Osteocyte (in vitro differentiated cells): ENCODE measurements at places on chromosomes 7 and 10. TPM values are rescaled to one million over a fixed set of nuclear protein-coding genes. Genes with fewer than 3 reads are reported as not detected.
A peak's percentile ranks its signal among the peaks of the same experiment; 100 is the strongest.

Gene HYAL4
- not detected in 2 replicates for total RNA-seq

GRCh38 chr7:44128721-44129582 is 5.6 kb upstream of the POLD2 start:
- H3K27me3 ChIP-seq = no peaks in the 10 kb centered on the region
- no peak overlapping the region for H3K4me3 ChIP-seq
- H3K4me1 ChIP-seq = peaks cover 7% of the 10 kb centered on the region
- no peak for DNase-seq
- peaks cover 3% of the 10 kb centered on the region for H3K36me3 ChIP-seq
- H3K27ac ChIP-seq = no peak overlapping the region

Gene NUTM2B
- 1.3 and 1.5 TPM in 2 replicates for total RNA-seq

DNA sequence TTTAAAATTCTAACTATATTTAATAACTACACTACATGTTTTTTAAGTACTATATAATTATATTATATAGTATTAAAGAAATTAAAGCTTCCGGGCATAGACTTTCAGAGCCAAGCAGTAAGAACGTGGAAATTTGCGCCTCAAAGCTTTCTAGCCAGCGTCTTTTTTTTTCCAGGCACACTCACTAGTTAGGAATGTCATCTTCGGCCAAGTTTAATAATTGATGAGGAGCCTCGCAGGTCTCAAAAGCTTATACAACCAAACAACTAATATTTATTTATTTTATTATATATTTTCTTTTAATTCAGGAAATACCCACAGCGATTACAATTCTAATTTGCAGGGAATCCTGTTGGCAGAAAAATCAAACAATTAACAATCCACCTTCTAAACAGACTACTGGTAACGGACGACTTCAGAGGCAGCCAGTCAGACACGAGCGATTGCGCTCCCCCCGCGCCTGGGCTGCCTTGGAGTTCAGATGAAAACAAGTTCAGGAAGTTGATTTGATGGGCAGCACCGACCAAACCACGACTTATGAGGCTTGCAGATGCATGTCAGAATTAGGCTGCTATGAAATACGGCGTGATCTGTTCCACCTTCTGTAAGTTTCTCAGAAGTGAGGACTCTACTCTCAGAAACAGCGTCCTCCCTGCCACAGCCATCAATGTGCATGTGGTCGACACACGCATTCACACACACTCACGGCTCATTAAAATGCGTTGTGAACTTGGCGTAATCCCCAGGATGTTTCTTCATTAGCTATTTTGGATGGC is 431.8 kb upstream of the MGMT start:
- peaks cover 15% of the 10 kb centered on the region for H3K27me3 ChIP-seq
- no peak overlapping the region for H3K4me3 ChIP-seq
- H3K4me1 ChIP-seq = no peaks in the 10 kb centered on the region
- DNase-seq = no peak
- no peaks in the 10 kb centered on the region for H3K36me3 ChIP-seq

DNA sequence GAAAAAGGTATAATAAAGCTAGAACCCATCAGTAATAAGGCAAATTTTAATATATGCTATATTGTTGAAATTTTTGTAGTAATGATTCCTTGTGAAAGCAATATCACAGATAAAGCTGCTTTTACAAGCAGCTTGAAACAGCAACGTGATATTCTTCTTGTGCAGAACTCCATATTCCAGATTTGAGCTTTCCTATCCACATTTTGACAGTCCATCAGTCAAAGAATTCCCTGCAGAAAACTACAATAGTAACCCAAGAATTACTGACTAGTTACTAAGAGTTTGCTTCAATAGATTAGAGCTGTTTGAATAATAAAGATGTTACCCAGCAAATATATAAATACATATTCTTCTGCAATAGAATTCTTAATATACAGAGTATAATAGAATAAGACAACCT is 291.2 kb downstream of the KCND2 start:
- no peaks in the 10 kb centered on the region for H3K27me3 ChIP-seq
- no peak overlapping the region for H3K4me3 ChIP-seq
- H3K27ac ChIP-seq = no peak overlapping the region
- no peak for DNase-seq
- no peaks in the 10 kb centered on the region for H3K36me3 ChIP-seq

- peaks cover 12% of the 10 kb centered on the region for H3K36me3 ChIP-seq
- no peaks in the 10 kb centered on the region for H3K27me3 ChIP-seq
Observed at GRCh38 chr10:11988924-11989323, 53.7 kb downstream of the UPF2 start.

Gene GAD2
- total RNA-seq = not detected in 2 replicates

DNA sequence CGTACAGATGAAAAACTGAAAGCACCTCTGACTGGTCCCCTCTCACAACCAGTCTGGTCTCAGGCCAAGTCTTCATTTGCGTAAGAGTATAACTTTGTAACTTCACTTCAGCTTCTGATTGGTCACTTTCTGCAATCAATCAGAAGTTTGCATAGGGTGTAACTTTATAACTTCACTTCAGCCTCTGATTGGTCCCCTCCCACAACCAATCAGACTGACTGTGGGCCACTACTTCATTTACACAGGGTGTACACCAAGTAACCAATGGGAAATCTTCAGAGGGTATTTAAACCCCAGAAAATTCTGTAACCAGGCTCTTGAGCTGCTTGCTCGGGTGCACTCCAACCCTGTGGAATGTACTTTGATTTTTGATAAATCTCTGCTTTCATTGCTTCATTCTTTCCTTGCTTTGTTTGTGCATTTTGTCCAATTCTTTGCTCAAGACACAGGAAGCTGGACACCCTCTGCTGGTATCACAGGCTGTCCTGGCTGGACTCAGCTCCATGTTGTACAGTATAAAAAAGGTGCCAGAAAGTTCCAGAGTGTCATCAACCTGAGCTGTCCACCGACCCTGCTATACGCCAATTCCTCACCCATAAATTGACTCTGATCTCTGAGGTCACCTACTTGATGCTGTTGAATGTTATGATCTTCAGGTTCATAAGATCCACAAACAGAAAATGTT is 74.5 kb downstream of the COBL start:
- H3K27ac ChIP-seq = no peak overlapping the region
- peak; percentile 13 for DNase-seq
- no peaks in the 10 kb centered on the region for H3K36me3 ChIP-seq
- H3K4me1 ChIP-seq = no peaks in the 10 kb centered on the region
- H3K4me3 ChIP-seq = no peak overlapping the region

Gene EVX1
- not detected in 2 replicates for total RNA-seq

GRCh38 chr7:156897673-156898072 is 4.7 kb upstream of the LMBR1 start:
- peaks cover 8% of the 10 kb centered on the region for H3K4me1 ChIP-seq
- no peak overlapping the region for H3K4me3 ChIP-seq
- H3K36me3 ChIP-seq = no peaks in the 10 kb centered on the region
- H3K27ac ChIP-seq = no peak overlapping the region

GRCh38 chr10:23742368-23742767 is 303.5 kb downstream of the OTUD1 start:
- DNase-seq = no peak
- no peaks in the 10 kb centered on the region for H3K27me3 ChIP-seq
- no peaks in the 10 kb centered on the region for H3K36me3 ChIP-seq
- H3K4me1 ChIP-seq = no peaks in the 10 kb centered on the region

- DNase-seq = no peak
- H3K4me3 ChIP-seq = no peak overlapping the region
- no peak overlapping the region for H3K27ac ChIP-seq
- H3K27me3 ChIP-seq = no peaks in the 10 kb centered on the region
- no peaks in the 10 kb centered on the region for H3K4me1 ChIP-seq
- no peaks in the 10 kb centered on the region for H3K36me3 ChIP-seq
Observed at GRCh38 chr7:88919478-88920131, 124.1 kb upstream of the TEX47 start.

- no peak overlapping the region for H3K4me3 ChIP-seq
- H3K27ac ChIP-seq = no peak overlapping the region
- no peaks in the 10 kb centered on the region for H3K27me3 ChIP-seq
- H3K4me1 ChIP-seq = peaks cover 30% of the 10 kb centered on the region
- DNase-seq = no peak
- no peaks in the 10 kb centered on the region for H3K36me3 ChIP-seq
Observed at GRCh38 chr7:105336009-105336408, 52.7 kb downstream of the SRPK2 start.

GRCh38 chr7:3162289-3162688 is 118.6 kb upstream of the CARD11 start:
- H3K4me1 ChIP-seq = peaks cover 3% of the 10 kb centered on the region
- no peak overlapping the region for H3K4me3 ChIP-seq
- no peak overlapping the region for H3K27ac ChIP-seq
- H3K27me3 ChIP-seq = peaks cover 24% of the 10 kb centered on the region
- no peak for DNase-seq
- H3K36me3 ChIP-seq = no peaks in the 10 kb centered on the region

DNA sequence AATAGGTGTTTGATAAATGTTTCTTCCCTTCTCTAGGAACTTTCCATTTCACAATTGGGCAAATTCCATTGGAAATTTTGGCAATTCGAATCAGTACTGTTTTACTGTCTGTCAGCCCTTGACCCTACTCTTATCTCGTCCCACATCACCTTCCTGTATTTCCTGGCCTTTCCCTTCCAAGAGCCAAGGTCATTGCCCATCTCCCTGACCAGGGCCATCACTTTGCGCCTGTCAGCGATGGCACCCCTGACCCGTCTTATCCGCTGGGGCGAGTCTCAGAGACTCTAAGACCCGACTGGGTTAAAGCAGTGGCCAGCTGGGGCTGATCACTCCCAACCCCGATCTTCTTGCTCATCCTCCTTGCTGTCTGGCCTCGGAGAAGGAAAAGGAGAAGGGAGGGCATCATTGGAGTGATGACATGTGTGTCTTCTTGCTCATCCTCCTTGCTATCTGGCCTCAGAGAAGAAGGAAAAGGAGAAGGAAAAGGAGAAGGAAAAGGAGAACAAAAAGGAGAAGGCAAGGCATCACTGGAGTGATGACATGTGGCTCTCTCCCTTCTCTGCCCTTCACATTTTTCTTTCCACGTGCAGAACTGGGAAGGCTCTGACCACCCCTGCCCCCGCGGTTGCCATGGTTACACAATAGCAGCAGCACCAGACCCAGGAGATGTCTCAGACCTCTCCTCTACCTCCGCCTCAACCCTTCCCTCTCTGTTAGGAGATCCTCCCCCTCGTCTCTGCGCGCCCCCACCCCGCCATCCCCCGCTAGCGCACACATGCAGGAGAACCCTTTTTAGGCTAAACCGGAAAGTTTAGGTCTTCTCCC is 2.0 kb downstream of the SEMA3D start:
- peak overlapping the region; percentile 87 for H3K4me3 ChIP-seq
- no peaks in the 10 kb centered on the region for H3K36me3 ChIP-seq
- peak; percentile 86 for DNase-seq
- H3K27me3 ChIP-seq = no peaks in the 10 kb centered on the region
- peaks cover 15% of the 10 kb centered on the region for H3K4me1 ChIP-seq

DNA sequence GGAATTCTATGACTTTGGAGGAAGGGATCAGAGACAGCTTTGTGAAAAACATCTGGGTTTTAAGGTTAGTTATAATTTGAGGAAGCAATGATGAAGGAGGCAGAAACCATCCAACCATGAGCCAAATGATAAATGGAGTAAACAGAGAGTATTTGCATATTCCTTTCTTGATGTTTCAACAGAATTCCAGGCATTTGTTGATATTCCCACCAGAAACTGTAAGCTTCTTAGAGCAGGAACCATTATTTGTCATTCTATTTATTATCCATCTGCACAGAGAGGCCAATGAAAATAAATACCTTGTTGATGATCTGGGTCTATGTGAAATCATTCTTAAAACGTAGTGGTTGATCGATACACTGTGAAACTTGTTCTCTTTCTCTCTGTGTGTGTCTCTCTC is 715.3 kb downstream of the INHBA start:
- no peak overlapping the region for H3K27ac ChIP-seq
- H3K4me1 ChIP-seq = peaks cover 23% of the 10 kb centered on the region
- peaks cover 2% of the 10 kb centered on the region for H3K36me3 ChIP-seq
- H3K4me3 ChIP-seq = no peak overlapping the region
- no peaks in the 10 kb centered on the region for H3K27me3 ChIP-seq

DNA sequence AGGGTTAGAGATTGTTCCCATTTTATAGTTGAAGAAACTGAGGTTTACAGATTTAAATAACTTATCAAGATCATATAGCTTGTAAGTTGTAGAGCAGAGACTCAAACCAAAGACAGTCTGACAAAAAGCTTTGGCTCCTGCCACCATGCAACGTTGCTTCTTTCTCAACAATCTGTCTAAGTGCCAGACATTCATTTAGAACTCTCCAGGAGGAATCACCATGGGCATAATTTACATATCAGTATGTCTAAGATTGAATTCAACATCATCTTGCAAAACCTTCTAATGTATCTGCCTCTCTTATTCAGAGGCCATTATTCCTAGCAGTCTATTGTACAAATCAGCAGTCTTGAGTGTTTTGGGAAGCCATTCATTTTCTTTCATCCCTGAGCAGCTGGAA is 163.5 kb upstream of the PLXDC2 start:
- no peaks in the 10 kb centered on the region for H3K36me3 ChIP-seq
- no peak for DNase-seq
- peaks cover 22% of the 10 kb centered on the region for H3K4me1 ChIP-seq
- no peaks in the 10 kb centered on the region for H3K27me3 ChIP-seq
- H3K27ac ChIP-seq = no peak overlapping the region
- no peak overlapping the region for H3K4me3 ChIP-seq

DNA sequence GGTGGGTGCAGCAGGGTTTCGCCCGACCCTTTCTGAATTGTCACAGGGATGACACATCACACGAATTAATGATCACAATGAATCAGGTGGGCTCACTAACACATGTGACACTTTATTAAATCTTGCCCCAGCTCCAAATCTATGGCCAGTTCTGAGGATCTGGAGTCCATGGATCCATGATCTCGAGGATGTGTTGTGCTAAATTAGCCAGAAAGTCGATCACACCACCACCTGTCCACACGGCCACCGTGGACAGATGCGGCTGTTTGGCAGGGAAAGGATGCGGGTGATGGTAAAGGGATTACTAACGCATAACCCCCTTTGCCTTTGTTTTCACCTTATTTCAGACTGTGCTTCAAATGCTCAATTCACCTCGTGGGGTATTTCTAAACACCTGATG is 96.4 kb downstream of the COBL start:
- H3K27ac ChIP-seq = no peak overlapping the region
- H3K4me3 ChIP-seq = no peak overlapping the region
- H3K36me3 ChIP-seq = no peaks in the 10 kb centered on the region

GRCh38 chr7:122485856-122486255 is 181.3 kb upstream of the FEZF1 start:
- DNase-seq = no peak
- no peaks in the 10 kb centered on the region for H3K4me1 ChIP-seq
- no peak overlapping the region for H3K27ac ChIP-seq
- H3K4me3 ChIP-seq = no peak overlapping the region
- peaks cover 3% of the 10 kb centered on the region for H3K27me3 ChIP-seq
- no peaks in the 10 kb centered on the region for H3K36me3 ChIP-seq

GRCh38 chr10:122566632-122567031 is 6.1 kb downstream of the DMBT1 start:
- no peak overlapping the region for H3K4me3 ChIP-seq
- H3K27ac ChIP-seq = no peak overlapping the region
- H3K36me3 ChIP-seq = no peaks in the 10 kb centered on the region
- DNase-seq = no peak
